ENCODE measurements at places on chromosomes 4 and X.

DNA sequence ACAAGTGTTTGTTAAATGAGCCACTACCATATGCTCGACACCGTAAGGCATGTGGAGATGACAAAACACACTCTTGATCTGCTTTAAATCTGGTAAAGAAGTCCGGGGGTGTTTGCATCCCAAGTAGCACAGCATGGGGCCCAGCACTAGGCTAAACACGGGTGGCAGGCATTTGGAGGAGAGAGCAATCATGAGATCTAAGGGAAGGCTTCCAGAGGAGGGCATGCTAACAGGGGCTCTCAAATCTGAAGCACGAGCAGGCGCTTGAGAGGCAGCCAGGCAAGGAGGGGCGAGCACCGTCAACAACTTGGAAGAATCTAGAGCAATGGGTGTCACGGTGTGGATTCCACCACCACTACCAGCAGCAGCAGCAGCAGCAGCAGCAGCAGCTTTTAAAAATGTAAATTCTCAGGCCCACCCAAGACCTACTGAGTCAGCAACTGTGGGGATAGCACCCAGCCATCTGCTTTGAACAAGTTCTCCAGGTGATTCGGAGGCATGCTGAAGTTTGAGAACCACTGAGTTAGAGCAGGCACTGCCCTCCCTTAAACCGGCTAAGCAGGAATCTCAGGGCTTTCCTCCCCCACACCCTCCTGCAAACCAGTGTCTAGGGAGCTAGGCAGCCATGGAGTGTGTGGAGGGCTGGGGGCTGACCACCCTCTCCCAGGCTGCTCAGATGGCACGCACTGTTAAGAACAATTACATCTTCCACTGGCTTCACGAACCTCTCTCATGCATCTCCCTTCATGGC lies 70.2 kb upstream of the MAP3K15 start:
- DNase-seq, result no peak

DNA sequence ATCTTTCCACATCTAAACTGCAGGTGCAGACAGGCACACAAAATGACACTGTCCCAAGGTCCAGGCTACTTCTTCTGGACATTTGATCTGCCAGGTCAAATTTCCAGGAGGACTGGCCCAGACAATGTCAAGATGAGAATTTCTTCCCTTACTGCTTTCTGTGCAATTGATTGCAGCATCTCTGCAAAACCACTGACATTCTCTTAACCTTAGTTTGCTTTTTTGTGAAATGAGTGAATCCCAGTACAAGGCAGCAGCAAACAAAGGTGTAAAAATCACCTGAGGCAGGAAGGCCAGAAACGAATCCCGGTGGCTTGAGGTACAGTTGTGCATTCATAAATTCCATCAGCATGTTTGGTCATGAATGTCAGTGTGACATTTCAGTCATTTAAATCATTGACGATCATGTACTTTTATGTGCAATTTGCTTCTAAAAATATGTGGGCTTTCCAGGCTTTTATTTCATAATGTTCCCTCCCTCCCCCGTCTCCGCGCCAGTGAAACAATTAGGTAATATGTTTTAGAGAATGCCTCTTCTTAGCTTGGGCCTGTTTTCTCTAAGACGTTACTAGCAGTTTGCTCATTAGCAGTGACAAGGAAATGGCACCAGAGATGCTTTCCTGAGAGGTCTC lies 39.1 kb downstream of the NHS start:
- no peak for DNase-seq

- DNase-seq, result no peak
These were observed 7.7 kb downstream of the LUZP4 start for GRCh38 chrX:115297189-115297588.

GRCh38 chr4:26062215-26062614 lies 148.2 kb downstream of the SMIM20 start:
- DNase-seq, result no peak

- DNase-seq, result no peak
These were observed 447.9 kb upstream of the FAM241A start for GRCh38 chr4:111697176-111697942.

Measured in activated CD4-positive, alpha-beta T cell treated with anti-CD3 and anti-CD28 coated beads, Interleukin-2, amount 50 U/mL, for 24 hours (primary cell).